Epithelial cell of proximal tubule (primary cell): ENCODE measurements at places on chromosomes 4 and X.

GRCh38 chr4:56505269-56506130 lies at the start of gene ARL9:
ARL9 (plus strand) TSS chr4:56505791; CDS start chr4:56505863, 72 bp downstream.
- no peak for DNase-seq

DNA sequence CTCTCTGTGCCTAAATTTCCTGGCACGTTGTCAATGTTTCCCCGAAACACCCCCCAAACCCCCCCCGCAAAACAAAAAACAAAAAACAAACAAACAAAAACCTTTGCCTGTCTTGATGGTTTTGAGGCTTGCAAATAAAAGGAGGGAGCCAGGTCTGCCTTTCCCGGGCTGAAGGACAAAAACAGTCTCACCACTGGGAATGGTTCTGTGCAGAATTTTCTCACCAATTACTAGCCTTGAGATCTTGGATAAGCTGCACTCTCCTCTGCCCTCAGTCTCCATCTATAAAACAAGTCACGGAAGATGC lies 15.5 kb downstream of the NKX3-2 start:
- no peak for DNase-seq

DNA sequence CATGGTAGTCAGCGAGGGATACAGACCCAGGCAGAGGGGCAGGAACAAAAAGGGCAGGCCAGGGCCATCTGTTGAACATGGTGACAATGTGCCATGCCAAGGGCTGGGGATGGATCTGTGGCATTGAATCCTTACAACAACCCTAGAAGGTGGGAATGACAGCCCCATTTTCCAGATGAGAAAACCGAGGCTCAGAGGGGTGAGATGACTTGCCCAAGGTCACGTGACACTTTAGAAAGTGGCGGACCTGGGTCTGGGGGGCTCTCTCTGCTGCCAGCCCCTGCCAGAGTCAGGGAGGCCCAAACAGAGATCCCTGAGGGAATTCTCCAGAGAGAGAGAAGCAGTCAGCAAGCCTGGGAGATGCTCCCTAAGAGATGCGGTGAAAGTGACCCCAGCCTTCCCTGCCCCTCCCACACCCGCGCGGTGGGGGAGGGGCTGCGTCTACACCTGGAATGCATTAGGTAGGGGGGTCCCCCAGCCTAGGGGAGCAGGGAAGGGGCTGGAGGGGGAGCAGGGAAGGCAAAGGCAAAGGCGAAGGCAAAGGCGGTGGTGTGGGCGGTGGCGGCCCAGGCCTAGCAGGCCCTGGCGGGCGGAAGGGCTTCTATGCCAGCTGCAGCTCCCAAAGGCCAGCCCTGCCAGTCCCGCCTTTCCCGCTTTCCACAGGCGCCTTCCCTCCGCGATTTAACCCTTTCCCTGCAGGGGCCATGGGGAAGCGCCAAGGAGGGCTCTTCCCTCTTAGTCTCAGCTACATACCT lies 13.0 kb downstream of the FGD1 start:
- no peak for DNase-seq

DNA sequence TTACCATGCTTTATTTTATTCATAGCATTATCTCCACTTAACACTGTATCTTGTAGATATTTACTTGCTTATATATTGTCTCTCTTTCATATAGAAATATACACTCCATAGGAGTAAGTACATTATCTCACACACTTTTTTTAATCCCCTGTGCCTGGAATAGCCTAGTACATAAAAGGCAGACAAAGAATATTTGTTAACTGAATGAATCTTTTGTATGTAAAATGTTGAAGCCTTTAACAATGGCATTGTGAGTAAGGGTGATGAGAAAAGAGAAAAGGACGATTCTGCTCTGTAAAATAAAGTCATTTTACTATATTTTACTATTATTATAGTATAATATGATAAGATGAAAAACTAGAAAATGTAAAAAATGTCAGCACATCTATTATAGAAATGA lies 97.7 kb upstream of the PDHA2 start:
- no peak for DNase-seq

- DNase-seq = no peak
Observed at GRCh38 chrX:25288676-25289075, 272.9 kb upstream of the ARX start.

DNA sequence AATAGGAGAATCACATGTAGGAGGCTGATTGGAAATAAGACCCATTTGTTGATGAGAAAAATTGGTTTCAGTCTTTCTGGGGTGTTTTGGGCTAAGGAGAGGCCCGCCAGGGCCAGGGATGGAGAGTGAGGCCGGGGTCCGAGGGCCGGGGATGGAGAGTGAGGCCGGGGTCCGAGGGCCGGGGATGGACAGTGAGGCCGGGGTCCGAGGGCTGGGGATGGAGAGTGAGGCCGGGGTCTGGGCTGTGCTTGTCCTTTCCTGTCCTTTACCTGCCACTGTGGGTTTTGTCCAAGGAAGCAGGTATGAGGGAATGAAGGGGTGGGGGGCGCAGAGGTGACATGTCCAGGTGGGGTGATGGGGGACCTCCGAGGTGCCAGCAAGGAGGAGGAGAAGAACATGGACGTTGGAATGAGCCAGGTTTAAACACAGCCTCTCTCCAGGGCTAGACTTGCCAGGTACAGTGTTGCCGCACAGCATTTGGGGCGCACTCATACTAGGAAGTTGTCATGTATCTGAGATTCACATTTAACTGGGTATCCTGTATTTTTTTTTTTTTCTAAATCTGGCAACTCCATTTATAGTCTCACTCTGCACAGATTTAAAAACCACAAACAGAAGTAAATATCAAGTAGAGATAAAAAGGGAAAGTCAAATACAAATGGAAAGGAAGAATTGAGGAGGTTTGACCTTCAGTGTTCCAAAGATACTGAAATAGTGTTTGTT lies 8.8 kb downstream of the RGS12 start:
- no peak for DNase-seq

- no peak for DNase-seq
Observed at GRCh38 chr4:109067508-109068235, 234.8 kb downstream of the COL25A1 start.

DNA sequence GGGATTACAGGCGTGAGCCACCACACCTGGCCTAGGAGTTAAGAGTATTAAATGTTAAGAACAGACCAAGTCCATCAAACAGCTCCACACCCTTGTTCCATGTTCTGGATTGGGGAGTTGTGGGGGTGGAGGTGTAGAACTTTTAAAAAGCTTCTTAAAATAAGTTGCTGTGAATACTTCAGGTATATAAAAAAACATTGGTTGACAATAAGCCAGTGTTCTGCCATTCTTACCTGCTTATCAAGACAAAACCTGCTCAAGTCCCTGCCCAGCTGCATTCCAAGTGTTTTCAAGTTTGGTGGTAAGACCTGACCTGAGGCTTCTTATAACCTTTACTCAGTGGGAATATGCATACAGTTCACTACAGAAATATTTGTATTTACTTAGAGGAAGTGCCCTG lies 6.4 kb downstream of the RBM3 start:
- no peak for DNase-seq

- no peak for DNase-seq
Observed at GRCh38 chrX:44306356-44306755, 37.1 kb downstream of the EFHC2 start.

DNA sequence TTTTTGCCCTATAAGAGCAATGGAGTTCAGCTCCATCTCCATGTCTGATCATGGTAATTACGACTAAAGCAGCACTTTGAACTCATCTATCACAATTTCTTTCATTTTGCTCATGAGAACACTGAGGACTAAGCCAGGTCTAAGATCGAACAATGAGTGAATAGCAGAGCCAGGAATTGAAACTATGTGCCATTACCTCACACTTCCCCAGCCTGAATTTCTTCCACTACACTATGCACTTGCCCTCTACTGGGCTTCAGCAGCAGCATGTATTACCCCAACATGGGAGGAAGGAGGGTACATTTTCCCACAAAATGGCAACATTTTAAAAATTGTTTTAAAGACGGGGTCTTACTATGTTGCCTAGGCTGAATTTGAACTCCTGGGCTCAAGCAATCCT lies 274.7 kb upstream of the FGF13 start:
- peak; percentile 22 for DNase-seq

- no peak for DNase-seq
Observed at GRCh38 chr4:141133999-141134995, 1.0 kb upstream of the RNF150 start.

- no peak for DNase-seq
Observed at GRCh38 chr4:90184560-90184959, 57.4 kb downstream of the CCSER1 start.

GRCh38 chrX:29941287-29941686 lies 274.1 kb upstream of the MAGEB2 start:
- DNase-seq = no peak

- peak; percentile 25 for DNase-seq
Observed at GRCh38 chr4:59612235-59612634, 1587.9 kb upstream of the ADGRL3 start.

DNA sequence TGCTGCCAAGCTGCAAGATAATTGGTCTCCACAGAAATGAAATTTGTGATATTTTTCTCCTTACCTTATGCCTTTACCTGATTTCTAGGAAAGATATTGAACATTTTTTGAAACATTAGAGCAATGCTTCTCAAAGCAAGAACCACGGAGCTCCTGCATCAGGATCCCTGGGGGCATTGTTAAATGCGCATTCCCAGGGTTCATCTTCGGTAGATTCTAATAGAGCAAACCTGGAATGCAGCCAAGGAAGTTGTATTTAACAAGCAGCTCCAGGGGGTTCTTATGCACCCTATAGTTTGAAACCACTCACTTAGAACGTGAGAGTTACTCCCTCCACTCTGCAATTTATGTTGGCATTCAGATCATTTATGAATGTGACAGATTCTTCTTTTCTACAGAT lies 126.2 kb downstream of the SLC39A8 start:
- DNase-seq = no peak

DNA sequence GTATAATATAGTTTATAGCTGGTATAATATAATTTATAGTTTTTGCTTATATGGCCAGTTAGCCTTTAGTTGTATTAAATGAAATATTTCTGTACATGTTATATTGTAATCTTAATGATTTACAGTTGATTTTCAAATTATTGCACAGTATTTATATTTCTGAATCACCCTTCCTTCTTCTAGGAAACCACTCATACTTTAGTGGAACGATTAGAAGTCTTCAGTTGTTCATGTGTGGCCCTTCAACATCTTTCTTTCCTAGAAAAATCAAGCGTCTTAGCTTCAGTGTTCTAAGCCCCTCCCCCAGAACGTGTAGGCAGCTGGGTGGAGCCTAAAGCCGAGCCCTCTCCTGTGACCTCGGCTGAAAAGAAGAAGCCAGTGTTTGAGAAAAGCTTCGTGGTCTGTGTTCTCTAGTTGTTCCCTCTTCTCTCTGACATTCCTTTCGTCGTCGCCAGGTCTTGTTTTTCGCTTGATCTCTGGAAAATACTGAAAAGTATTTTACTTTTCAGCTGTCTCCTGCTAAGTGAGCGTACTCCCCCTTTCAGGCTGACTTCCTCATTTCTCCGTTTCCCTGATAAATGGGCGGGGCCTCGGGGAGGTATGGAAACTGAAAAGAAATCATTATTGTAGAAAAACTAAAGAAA lies at the start of gene C4orf33:
C4orf33 (plus strand) TSS at position 342 of the 644 bp plus-strand sequence. CDS start 6,459 bp downstream, outside the sequence.
- DNase-seq = peak; percentile 32

GRCh38 chrX:114580336-114580735 lies 3.5 kb upstream of the HTR2C start:
- no peak for DNase-seq

DNA sequence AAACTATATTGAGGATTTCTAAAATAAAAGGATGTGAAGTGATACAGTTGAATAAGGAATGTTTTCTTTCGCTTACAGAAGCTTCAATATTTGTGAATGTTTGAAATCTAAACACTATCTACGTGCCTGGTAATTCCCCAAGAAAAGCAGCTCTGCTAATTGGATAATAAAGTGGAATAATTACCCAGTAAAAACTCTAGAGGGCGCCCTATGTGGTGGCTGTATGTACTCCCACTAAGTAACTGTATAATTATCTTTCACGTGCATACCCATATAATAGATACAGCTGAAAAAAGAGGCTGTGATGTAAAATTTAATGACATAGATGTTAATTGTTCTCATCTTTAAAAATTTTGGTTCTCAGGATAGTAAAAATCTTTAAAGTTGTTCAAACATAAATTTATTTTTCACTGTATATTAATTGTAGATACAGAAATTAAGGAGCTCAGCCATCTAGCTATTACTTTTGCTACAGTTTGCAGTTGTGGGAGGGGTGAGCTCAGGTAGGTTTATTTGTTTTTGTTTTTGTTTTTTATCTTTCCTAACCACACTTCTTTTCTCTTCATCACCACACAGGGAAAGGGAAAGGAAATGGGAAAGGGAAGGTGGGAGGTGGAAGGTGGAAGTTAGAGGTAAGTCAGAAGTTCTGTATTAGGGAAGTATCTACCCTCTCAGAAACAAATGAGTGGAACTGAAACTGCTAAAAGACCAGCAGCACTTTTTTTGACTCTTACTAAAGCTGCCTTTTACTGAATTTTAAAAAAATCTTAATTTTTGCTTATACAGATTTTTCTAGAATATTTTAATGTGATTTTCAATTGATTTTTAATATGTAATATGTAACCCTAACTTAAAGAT lies 151.7 kb upstream of the RPS6KA6 start:
- DNase-seq = no peak
